ENCODE measurements at places on chromosomes 3 and 15.

GRCh38 chr3:51578238-51578637 is 39.7 kb downstream of the RAD54L2 start:
- H3K36me3 ChIP-seq, result no peaks in the 10 kb centered on the region
- H3K4me3 ChIP-seq, result no peak overlapping the region
- no peaks in the 10 kb centered on the region for H3K4me1 ChIP-seq
- H3K27me3 ChIP-seq, result no peaks in the 10 kb centered on the region

DNA sequence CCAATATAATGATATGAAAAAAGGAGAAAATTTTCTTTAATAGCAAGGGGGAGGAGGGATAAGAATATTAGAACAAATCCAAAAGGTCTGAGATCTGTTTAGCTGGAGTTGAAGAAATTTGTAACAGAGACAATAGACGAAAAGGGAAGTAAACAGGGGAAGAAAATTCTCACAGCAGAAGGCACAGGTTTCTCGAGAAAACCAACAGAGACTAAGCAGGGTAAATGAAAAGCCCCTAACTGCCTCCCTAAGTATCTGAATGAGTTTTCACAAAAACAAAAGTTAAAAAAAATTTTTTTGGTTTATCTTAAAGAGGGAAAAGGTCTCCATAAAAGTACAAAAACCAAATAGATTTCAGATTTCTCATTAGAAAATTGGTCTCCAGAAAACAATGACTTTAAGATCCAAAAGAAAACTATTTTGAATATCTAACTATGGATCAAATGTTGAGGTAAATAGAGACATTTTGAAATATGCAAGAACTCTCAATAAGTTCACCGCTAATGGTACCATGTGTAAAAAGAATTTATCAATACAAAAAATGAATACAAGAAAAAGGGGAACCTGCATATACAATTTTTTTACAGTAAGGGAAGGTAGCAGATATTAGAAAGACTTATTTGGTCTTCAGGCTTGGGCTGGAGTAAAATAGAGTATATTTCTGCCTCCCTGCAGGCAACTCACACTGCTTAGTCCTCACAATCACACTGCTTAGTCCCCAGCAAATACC is 23.9 kb upstream of the NEK10 start:
- no peak overlapping the region for H3K27ac ChIP-seq
- no peak overlapping the region for H3K4me3 ChIP-seq
- H3K4me1 ChIP-seq, result no peaks in the 10 kb centered on the region
- no peak for DNase-seq

- H3K36me3 ChIP-seq, result no peaks in the 10 kb centered on the region
- no peaks in the 10 kb centered on the region for H3K27me3 ChIP-seq
- H3K4me1 ChIP-seq, result no peaks in the 10 kb centered on the region
- DNase-seq, result peak; percentile 86
- peak within 1 kb of the TSS; percentile 89 for H3K27ac ChIP-seq
Observed at GRCh38 chr15:40340740-40341400, at the start of gene CCDC9B. Gene CCDC9B (minus strand): TSS chr15:40340939. CDS start chr15:40340819, 120 bp downstream.

DNA sequence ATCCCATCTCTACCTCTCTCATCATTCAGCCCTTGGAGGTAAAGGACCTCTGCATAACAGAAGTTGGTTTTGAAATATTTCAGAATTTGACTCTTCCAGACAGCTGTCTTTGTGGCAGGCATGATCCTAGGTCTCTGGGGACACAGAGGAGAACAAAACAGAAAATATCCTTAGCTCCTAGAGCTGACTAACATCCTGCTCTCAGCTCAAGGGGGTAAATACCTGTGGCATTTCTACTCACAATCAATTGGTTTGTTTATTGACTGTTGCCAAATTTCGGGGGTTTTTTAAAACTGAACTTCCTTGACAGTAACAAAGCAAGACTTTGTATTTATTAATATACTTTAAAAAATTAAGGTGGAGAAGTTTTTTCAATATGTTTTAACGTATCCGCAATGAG is 78.8 kb downstream of the EOMES start:
- peaks cover 13% of the 10 kb centered on the region for H3K4me1 ChIP-seq
- H3K36me3 ChIP-seq, result no peaks in the 10 kb centered on the region
- no peaks in the 10 kb centered on the region for H3K27me3 ChIP-seq

DNA sequence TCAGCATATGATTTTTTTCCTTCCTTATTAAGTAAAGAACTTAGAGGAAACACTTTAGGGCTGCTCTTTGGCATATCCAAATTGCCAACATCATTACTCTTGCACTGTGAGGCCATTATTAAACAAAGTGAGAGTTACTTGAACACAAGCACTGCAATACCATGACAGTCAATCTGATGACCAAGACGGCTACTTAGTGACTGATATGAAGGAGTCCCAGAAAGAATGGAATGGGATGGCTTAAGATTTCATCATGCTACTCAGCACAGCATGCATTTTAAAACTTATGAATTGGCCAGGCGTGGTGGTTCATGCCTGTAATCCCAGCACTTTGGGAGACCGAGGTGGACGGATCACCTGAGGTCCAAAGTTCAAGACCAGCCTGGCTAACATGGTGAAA is 55.2 kb downstream of the FAM98B start:
- no peaks in the 10 kb centered on the region for H3K27me3 ChIP-seq
- no peaks in the 10 kb centered on the region for H3K36me3 ChIP-seq
- H3K27ac ChIP-seq, result no peak overlapping the region

- H3K4me3 ChIP-seq, result no peak overlapping the region
- H3K27me3 ChIP-seq, result no peaks in the 10 kb centered on the region
- H3K27ac ChIP-seq, result no peak overlapping the region
- no peak for DNase-seq
- H3K36me3 ChIP-seq, result no peaks in the 10 kb centered on the region
Observed at GRCh38 chr3:109563149-109563548, 225.8 kb upstream of the DPPA4 start.

- H3K4me1 ChIP-seq, result no peaks in the 10 kb centered on the region
- no peaks in the 10 kb centered on the region for H3K27me3 ChIP-seq
- no peak overlapping the region for H3K27ac ChIP-seq
- no peaks in the 10 kb centered on the region for H3K36me3 ChIP-seq
- no peak overlapping the region for H3K4me3 ChIP-seq
Observed at GRCh38 chr3:102163039-102163817, 271.6 kb upstream of the ZPLD1 start.

DNA sequence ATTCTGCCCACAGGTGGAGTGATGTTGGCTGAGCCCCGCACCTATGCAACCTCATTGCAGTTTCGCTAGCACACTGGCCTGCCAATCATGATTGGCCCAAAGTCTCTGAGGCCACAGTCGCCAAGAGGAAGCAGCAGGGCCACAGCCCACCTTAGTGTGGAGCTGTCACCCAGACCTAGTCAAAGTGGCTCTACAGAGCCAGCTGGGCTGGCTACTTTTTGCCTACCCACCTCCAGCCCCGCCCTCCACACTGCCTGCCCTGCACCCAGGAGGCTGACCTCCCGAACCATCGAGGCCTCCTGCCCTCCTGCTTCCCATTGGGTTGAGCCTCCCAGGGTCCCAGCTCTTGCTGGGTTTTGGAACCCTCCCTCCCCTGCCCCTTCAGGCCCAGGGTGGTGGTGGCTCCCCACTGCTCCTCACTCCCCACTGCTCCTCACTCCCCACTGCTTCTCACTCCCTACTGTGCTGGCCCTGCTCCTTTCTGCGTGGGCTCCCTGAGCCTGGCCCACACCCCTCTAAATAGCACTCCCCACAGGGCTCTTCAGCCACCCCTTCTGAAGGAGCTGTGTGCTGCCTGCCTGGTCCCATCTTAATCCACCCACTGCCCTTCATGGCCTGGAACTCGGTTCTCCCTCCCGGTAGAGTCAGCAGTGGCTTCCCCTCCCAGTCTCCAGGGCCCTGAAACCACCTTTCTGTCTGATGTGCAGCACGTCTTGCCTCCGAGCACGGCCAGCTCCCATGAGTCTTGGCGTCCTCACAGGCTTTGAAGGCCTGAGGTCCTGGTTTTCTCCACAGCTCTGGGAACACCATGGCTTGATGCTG is 89.3 kb downstream of the WNT7A start:
- H3K36me3 ChIP-seq, result no peaks in the 10 kb centered on the region
- no peak overlapping the region for H3K27ac ChIP-seq
- H3K4me1 ChIP-seq, result no peaks in the 10 kb centered on the region
- no peak for DNase-seq

- H3K27me3 ChIP-seq, result no peaks in the 10 kb centered on the region
- no peak overlapping the region for H3K27ac ChIP-seq
- H3K4me3 ChIP-seq, result no peak overlapping the region
- H3K36me3 ChIP-seq, result no peaks in the 10 kb centered on the region
Observed at GRCh38 chr3:134600685-134601463, 49.9 kb downstream of the KY start.

- H3K27ac ChIP-seq, result no peak overlapping the region
- no peaks in the 10 kb centered on the region for H3K36me3 ChIP-seq
- no peak overlapping the region for H3K4me3 ChIP-seq
Observed at GRCh38 chr3:194489736-194490612, 3.2 kb upstream of the ATP13A3 start.

- H3K27me3 ChIP-seq, result no peaks in the 10 kb centered on the region
- H3K4me1 ChIP-seq, result no peaks in the 10 kb centered on the region
- no peak for DNase-seq
- no peaks in the 10 kb centered on the region for H3K36me3 ChIP-seq
Observed at GRCh38 chr3:100966807-100967206, 26.4 kb downstream of the ABI3BP start.

DNA sequence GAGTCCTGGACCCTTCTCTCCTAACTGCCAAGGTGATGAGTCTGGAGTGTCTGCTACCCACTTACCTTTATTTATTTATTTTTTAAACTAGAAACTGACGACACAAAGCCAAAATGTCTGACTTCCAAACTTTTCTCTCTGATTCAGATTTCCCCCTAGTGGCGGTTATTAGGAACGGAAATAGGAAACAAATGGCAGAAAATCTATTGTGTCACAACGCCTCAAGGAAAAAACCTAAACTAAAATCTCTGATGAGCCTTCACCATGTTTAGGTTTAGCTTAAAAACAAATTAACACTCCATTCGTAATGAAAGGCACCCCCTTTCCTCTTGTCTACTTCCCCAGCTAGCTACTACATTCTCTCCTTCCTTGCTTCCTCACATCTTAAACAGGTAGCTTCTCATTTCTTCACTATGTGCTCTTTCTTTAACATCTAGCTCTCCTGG is 94.0 kb upstream of the MEX3B start:
- peaks cover 5% of the 10 kb centered on the region for H3K4me1 ChIP-seq
- no peak for DNase-seq
- peak overlapping the region; percentile 58 for H3K4me3 ChIP-seq
- H3K27ac ChIP-seq, result no peak overlapping the region
- H3K36me3 ChIP-seq, result no peaks in the 10 kb centered on the region

- H3K4me3 ChIP-seq, result no peak overlapping the region
- H3K27me3 ChIP-seq, result no peaks in the 10 kb centered on the region
- DNase-seq, result no peak
- H3K27ac ChIP-seq, result no peak overlapping the region
Observed at GRCh38 chr15:101128221-101129015, 123.4 kb downstream of the CHSY1 start.

GRCh38 chr3:184183679-184184078 is 2.3 kb upstream of the ABCF3 start:
- no peaks in the 10 kb centered on the region for H3K27me3 ChIP-seq
- no peak overlapping the region for H3K4me3 ChIP-seq
- DNase-seq, result no peak
- H3K27ac ChIP-seq, result no peak overlapping the region
- H3K36me3 ChIP-seq, result peaks cover 42% of the 10 kb centered on the region

DNA sequence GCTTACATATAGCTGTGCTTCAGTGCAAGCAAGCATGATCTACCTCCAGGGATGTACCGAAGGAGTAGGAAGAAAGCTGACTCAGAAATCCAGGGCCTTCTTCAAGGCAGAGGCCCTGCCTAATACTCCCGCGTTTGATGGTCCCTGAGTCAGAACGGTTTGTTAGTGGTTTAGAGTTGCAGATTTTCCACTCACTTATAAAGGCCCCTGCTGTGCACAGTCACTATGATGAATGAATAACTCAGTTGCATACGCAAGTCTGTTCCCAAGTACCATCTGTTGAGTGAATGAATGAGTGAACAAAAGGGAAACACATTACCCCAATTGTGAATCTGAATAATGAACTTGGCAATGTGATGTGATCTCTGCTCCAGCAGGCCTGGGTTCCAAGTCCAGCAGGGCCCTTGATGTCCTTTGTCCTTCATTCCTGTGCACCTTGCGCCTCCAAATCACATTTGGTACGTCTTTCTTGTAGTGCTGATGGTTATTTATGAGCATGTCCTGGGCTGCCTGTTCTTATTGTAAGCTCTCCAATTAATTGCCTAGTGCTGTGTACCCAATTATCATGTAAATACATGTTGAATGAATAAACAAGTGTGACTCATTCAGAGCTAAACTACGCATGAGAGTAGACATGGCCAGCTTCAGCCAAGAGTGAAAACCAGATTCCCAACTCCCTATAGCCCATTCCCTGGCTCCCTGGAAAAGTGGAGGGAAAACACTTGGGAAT is 85.3 kb upstream of the LIMD1 start:
- no peak overlapping the region for H3K27ac ChIP-seq
- H3K27me3 ChIP-seq, result no peaks in the 10 kb centered on the region
- H3K4me3 ChIP-seq, result no peak overlapping the region
- H3K4me1 ChIP-seq, result peaks cover 13% of the 10 kb centered on the region

- no peak for DNase-seq
- no peak overlapping the region for H3K4me3 ChIP-seq
- H3K4me1 ChIP-seq, result no peaks in the 10 kb centered on the region
- no peaks in the 10 kb centered on the region for H3K27me3 ChIP-seq
- no peaks in the 10 kb centered on the region for H3K36me3 ChIP-seq
Observed at GRCh38 chr3:155232605-155233004, 60.9 kb downstream of the STRIT1 start.

- no peak overlapping the region for H3K4me3 ChIP-seq
- no peaks in the 10 kb centered on the region for H3K4me1 ChIP-seq
- DNase-seq, result no peak
- no peak overlapping the region for H3K27ac ChIP-seq
- H3K27me3 ChIP-seq, result no peaks in the 10 kb centered on the region
Observed at GRCh38 chr3:55688154-55688553, 201.0 kb upstream of the WNT5A start.

DNA sequence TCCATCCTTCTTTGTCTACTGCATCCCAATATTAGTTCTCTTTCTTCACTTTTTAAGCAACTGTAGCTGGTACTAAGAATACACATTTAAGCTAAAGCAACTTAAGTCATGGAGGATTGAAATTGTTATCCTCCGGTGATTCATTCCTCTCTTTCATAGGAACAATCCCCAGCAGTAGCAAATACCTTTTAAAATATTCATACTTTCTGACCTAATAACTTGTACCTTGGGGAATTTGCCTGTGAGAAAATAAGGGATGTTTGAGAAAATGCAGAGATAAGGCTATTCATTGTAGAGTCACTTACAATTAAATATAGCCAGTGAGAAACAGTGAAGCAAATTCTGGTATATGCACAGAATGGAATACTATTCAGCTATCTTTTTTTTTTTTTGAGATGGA is 66.0 kb downstream of the VPS13C start:
- no peaks in the 10 kb centered on the region for H3K27me3 ChIP-seq
- no peak overlapping the region for H3K4me3 ChIP-seq
- H3K27ac ChIP-seq, result no peak overlapping the region
- DNase-seq, result no peak
- H3K36me3 ChIP-seq, result peaks cover 6% of the 10 kb centered on the region

DNA sequence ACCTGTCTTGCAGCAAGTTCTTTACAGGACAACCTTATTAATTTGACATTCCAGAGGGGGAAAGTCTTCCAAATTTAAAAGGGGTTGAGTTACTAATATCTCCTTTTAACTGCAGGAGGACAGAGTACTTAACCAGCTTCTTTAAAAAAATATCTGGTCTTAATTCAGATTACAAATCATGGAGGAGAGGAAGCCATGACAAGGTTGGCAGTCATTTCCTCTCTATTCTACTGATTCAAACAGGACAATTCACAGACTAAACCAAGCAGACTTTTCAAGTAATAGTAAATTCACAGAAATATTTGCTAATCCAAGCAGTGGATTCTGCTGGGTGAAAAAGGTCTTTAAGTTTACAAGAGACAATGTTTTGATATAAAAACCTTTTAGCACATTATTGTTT is 185.3 kb downstream of the CFAP20DC start:
- H3K27ac ChIP-seq, result no peak overlapping the region
- no peaks in the 10 kb centered on the region for H3K27me3 ChIP-seq
- H3K4me1 ChIP-seq, result no peaks in the 10 kb centered on the region
- DNase-seq, result no peak
- no peak overlapping the region for H3K4me3 ChIP-seq
